ENCODE measurements at places on chromosomes 12 and 14.

GRCh38 chr12:39946361-39947280, 159.3 kb downstream of the SLC2A13 start:
- DNase-seq: peak; percentile 63

DNA sequence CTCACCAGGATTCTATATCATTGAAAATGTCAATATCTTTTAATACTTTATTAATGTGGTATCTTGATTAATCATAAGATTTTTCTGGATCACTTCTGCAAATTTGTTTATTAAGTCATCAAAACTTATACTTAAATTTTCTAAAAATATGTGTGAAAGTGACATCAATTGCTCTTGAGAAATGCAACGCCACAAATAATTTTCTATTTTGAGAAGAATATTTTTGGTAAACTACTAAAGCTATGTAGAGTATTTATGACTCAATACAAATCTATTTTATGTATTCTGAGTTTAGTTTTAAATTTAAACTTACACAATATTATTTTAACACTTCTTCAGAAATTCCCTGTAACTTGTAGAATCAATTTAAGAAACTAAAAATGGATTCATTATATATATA, 263.3 kb downstream of the RASSF9 start:
- DNase-seq: no peak

DNA sequence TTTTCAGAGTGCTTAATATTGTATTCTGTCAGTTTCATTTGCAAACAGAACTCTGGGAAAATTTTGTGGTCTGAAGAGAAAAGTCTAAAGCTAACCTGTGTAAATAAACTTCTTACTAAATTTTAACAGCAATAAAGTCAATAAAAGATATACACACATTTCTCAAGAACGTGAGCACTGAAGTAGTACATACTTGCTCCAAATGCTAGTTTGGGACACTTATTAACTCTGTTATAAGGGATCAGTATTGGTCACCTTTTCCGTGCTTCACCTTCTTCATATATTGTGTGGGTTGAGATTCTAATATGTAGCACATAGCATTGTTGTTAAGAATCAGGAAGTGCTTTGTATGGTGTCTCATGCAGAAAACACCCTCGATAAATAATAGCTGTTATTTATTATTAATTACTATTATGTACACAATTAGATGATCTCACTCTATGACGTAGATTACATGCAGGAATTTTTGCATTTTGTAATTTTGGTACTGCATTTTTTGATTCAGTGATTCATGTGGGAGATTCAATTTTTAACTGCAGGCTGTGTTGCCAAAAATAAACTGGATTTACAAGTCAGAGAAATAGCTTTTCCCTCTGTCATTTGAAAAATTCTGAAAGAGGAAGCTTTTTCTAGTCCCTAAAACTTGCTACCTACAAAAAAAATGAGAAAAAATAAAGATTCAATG, 300.9 kb downstream of the ACSS3 start:
- peak; percentile 50 for DNase-seq

- peak; percentile 71 for DNase-seq
These were observed 50.8 kb upstream of the ZFP36L1 start for GRCh38 chr14:68843471-68844209.

Measured in kidney tubule cell (primary cell).